A549 treated with Hydrocortisone at 1 μM for 4 hours (cell line): ENCODE measurements at places on chromosomes 5 and 9. TPM values are rescaled to one million over a fixed set of nuclear protein-coding genes. Genes with fewer than 3 reads are reported as not detected.

SLC34A3 gene
- 0.05 to 0.16 TPM (median 0.07 TPM) in 4 of 5 replicates, not detected in the other for total RNA-seq

CCDC192 gene
- not detected in 5 replicates for total RNA-seq

TESK1 gene
- total RNA-seq: 25.3 to 29.8 TPM (median 28.8 TPM) in 5 replicates

SLC25A2 gene
- total RNA-seq: not detected in 5 replicates

INSYN2B gene
- total RNA-seq: 0.12 to 0.25 TPM (median 0.16 TPM) in 5 replicates

SMIM33 gene
- total RNA-seq: not detected in 5 replicates

STC2 gene
- 37.3 to 63.0 TPM (median 41.3 TPM) in 5 replicates for total RNA-seq

MAML1 gene
- 15.5 to 19.3 TPM (median 18.2 TPM) in 5 replicates for total RNA-seq

FOXD4L6 gene
- total RNA-seq: 0.06 to 0.07 TPM in 2 of 5 replicates, not detected in the others
